ENCODE measurements at places on chromosomes 2 and 18.

DNA sequence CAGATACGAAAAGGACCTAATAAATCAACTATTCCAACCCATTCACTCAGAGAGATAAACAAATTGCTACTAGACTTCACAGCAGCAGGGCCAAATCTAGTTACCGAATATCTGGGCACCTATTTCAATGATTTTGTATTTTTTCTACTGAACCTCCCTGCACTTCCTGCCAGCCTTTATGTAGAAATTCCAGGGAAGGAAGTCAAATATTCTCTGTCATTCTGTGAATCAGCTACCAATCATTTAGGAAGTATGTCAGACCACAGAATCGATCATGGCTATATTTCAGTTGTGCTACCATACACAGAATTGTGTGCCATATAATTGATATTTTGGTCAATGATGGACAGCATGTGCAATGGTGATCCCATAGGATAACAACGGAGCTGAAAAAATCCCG lies 109.6 kb upstream of the SPOPL start:
- DNase-seq, result no peak

- no peak for DNase-seq
These were observed 38.9 kb upstream of the LPIN2 start for GRCh38 chr18:3051718-3052410.

DNA sequence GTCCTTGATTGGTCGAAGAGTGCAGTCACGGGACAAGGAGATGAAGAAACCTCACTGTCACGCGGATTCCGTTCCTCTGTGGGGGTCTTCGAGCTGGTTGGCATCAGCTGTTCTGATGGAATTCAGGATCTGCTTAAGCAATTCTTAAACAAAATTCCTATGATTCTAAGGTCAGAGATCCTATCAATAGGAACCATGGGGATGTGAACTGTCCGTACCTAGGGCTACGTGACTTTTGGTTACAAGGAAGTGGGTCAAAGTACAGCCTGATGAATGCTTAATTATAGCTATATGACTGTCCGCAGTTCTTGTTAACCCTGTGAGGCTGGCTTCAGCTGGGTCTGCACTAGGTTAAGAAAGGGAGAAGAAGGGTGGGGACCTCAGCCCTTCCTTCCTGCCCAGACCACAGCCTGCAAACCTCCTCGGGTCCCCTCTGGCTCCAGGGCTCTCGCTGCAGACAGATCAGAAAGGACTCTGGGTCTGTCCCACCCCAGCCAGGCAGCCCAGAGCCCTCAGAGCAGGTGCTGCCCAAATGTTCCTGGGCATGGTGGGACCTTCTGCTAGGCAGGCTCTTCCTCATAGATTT lies 44.2 kb upstream of the TAF1B start:
- no peak for DNase-seq

GRCh38 chr2:198325359-198325758 lies 521.0 kb downstream of the PLCL1 start:
- DNase-seq, result no peak

- no peak for DNase-seq
These were observed 19.1 kb downstream of the EFHD1 start for GRCh38 chr2:232652505-232652851.

- DNase-seq, result no peak
These were observed 221.1 kb downstream of the ANAPC1 start for GRCh38 chr2:111662771-111663470.

All from OCI-LY7 (cell line).